ENCODE measurements at places on chromosomes 11 and 22.
A peak's percentile ranks its signal among the peaks of the same experiment; 100 is the strongest.

- no peak for DNase-seq
- H3K27ac ChIP-seq, result no peak overlapping the region
- no peak overlapping the region for H3K4me3 ChIP-seq
- H3K36me3 ChIP-seq, result no peaks in the 10 kb centered on the region
- peaks cover 41% of the 10 kb centered on the region for H3K27me3 ChIP-seq
Observed at GRCh38 chr11:47188259-47188658, 2.0 kb upstream of the PACSIN3 start.

- H3K4me3 ChIP-seq, result no peak overlapping the region
- no peaks in the 10 kb centered on the region for H3K4me1 ChIP-seq
- no peaks in the 10 kb centered on the region for H3K36me3 ChIP-seq
Observed at GRCh38 chr22:44085743-44086270, 61.7 kb downstream of the PARVB start.

DNA sequence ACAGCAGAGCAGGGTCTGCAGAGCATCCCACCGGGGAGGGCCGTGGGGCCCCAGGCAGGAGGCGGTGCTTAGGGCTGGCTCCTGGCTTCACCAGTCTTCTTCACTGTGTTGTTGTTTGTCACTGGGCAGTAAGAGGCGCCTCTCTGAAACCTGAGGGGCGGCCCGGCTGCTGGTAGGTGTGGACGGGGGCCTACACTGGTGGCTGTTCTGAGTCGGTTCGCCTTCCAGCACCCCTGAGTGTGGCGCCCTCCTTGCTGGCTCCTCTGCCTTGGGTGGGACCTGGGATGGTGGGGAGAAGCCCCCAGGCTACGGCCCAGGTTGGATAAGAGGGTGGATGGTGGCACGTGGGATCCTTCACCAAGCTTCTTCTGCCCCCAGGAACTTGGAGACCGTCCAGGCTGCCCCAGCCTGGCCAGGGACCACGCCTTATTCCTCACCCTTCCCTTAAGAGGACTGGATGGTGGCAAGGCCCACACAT, 10.4 kb upstream of the GRAMD4 start:
- peaks cover 34% of the 10 kb centered on the region for H3K4me1 ChIP-seq
- H3K36me3 ChIP-seq, result no peaks in the 10 kb centered on the region
- no peak overlapping the region for H3K4me3 ChIP-seq
- DNase-seq, result no peak

DNA sequence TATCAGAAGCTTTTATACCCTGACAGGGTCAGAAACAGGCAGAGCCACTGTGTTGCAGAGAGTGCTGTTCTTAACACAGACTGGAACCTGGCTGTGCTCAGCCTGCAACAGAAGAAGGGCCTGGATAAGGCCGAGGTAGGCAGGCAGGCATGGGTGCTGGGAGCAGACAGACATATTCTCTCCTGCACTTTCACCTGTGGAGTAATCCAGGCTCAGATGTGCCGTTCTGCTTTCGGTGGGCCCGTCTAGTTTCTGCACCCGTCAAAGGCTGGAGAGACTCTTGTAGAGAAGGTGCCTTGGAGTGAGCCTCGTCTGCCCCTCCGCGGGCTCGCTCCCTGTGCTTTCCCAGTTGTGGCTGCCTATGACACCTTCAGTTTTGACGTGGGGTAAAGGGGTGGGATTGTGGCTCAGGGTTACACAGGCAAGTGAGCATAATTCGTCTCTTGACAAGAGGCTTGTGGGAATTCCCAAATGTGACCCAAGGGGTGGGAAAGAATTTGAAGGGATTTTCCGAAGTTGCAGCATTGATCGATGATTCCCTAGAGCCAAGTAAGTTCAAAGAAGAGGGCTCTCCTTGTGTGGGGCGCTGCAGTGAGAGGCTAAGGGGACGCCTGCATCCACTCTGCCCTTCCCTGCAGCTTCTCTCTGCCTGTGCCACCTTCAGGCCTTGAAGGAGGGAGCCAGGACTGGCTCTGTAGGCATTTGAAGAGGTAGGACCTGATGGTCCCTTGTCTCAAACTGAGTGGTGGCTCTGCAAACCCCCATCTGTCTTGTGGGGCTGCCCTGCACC, 16.2 kb upstream of the ST3GAL4 start:
- no peak overlapping the region for H3K4me3 ChIP-seq
- no peak for DNase-seq
- H3K27me3 ChIP-seq, result no peaks in the 10 kb centered on the region
- peaks cover 44% of the 10 kb centered on the region for H3K36me3 ChIP-seq
- no peak overlapping the region for H3K27ac ChIP-seq

- peaks cover 14% of the 10 kb centered on the region for H3K27me3 ChIP-seq
- peaks cover 61% of the 10 kb centered on the region for H3K36me3 ChIP-seq
- peak overlapping the region; percentile 66 for H3K27ac ChIP-seq
- H3K4me1 ChIP-seq, result peaks cover 71% of the 10 kb centered on the region
Observed at GRCh38 chr11:61830237-61831105, 2.4 kb downstream of the FADS2 start.

Data from activated CD4-positive, alpha-beta memory T cell treated with anti-CD3 and anti-CD28 coated beads, Interleukin-2, amount 10 ng/mL, durations not matched to agents 7 days and 5 days (primary cell).